ENCODE measurements at places on chromosomes 13 and 19.

DNA sequence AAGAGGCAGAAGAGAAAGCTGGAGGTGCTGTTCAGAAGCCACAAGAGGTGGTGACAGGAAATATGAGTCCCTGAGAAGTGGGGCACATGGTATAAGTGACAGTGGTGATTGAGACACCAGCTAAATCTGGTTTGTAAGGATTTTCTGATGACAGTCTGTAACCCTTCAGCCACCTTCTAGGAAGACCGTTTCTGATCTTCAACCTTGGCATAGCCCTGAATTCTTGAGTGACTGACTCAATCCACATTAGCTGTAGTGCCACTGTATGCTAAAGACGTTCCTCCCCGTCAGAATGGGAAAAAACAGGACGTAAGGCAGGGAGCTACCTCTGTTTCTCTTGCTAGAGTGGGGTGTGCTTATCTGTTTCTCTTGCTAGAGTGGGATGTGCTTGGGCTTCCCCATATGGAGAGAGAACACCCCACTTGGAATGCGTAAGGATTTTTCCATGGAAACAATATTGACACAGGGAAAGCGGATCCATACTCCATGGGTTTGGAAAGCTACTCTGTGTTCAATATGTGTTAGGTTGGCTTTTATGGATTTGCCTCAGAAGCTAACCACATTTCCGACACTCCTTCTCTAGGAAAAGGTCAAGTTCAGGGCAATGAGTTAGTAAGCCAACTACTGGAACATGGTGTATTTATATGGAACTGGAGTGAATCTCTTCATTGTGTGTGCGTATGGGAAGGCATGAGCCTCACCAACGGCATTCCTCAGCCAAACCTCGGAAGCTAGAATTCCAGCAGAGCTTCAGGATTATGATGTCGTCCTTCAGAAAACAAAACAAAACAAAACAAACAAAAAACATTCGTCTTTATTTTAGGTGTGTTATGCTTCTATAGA, 948.8 kb upstream of the SLC10A2 start:
- no peak for DNase-seq

DNA sequence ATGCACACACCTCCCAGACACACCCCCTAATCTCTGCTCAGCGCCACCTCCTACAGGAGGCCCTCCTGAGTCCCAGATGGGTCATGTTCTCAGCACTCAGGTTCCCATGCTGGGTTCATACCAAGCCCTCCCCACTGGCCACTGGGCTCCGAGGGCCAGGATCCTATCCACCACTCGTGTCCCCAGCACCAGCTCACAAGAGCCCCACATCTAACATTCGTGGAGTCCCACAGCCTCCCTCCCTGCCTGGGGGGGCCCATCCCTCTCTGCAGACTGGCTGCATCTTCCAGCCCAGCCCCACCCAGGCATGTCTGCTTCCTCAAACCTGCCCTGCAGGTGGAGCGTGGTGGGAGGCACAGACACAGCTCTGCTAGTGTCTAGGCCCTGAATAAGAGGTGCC, 227.4 kb downstream of the TUBA3C start:
- no peak for DNase-seq

DNA sequence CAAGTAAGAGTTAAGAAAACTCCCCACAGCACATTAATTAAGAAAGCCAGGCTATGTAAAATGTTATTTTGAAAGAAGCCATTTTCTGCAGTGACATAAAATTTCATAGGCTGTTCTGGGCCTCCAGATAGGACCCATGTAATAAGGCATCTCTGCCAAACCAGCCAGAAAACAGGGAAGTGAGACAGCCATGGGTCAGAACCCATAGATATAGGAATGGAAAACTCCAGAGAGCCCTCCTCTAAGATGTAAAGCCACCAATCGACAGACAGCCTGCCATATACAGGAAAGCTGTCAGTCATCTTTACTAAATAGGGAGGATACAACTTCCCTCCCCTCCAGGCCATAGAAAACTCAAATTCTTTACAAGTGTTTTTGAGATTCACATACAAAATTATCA, 493.3 kb downstream of the COG6 start:
- DNase-seq, result no peak

DNA sequence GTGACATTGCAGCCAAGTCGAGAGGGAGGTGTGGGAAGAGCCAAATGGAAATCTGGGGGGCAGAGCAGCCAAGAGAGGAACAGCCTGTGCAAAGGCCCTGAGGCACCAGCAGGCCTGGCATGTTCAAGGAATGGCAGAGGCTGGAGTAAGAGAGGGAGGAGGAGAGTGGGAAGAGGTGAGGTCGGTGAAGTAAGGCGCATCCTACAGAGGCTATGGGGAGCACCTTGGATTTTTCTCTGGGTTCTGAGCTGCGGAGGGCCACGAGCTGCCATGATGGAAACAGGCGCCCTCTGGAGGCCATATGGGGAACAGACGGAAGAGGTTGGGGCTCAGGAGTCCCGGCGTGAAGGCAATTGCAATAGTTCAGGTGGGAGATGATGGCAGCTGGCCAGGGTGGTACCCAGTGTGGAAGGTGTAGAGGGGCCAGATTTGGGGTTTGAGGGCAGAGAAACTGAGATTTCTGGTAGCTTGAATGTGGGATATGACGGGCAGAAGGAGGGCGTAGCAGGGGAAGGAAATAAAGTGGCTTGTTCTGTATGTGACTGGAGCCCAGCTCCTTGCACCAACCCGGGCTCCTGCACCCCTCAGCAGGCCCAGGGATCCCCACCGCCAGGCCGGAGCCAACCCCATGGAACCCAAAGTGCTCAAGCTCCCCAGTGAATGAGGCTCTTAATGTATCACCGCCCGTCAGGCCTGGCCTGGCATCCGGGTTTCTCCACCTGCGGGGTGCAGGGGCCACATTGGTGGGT, 20.5 kb upstream of the STRN4 start:
- no peak for DNase-seq

- DNase-seq, result no peak
Observed at GRCh38 chr19:54014920-54015560, 23.6 kb downstream of the CACNG6 start.

DNA sequence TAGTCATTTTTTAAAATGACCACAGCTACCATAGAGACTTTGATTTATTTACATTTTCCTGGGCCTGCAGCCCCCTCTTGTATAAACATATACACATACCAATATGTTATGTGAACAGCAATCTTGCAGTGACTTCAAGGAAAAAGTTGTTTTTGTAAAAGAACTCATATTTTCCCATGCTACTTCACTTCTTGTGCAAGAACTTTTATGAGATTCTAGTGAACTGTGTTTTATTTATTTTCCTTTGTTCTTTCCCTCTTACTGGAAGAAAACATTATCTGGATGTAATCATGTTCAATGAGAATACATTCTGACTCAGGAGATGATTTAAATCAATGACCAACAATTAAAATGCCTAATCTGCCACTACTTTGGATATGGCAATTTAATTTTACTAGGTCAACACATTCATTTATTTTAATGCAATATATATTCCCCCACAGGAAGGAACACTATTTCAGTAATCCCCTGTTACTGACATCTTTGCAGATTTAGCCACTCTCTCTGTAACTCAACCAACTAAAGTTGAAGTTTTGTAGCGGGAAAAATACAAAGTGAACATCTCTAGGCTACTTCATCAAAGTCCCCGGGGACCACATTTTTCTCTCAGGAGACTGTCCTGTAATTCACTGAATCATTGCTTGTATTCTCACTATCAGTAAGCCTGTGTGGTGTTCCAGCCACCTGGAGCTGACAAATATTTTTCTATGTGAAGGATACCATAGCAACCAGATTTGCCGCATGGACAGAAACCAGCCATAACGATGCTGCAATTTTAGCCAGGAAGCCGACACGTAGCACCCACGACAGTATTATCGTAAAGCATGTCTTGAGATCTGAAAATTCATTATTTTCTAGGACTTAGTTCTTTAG, 90.5 kb downstream of the STARD13 start:
- peak; percentile 93 for DNase-seq

DNA sequence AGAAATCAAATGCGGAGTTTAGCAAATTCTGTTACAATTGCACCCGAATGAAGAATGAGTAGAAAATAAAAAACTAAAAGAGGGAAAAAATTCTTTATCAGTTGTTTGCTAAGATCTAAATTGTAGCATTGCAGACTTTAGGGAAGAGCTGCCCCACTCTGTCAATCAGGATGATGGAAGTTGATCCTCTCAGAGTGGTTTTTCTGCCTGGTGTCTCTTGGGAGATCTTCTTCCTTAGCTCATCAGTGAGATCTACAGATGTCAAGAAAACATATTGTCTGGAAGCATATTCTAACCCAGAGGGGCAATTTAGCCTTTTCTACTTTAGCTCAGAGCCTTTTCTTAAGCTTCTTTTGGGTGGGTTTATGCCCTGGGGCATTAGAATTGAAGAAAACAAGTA, 223.2 kb upstream of the PCDH17 start:
- no peak for DNase-seq

Measured in muscle of leg (tissue), 16 donors.